ENCODE measurements at places on chromosomes 3 and 15. TPM values are rescaled to one million over a fixed set of nuclear protein-coding genes. Genes with fewer than 3 reads are reported as not detected.

C3orf85 gene
- not detected for total RNA-seq

MUSTN1 gene
- total RNA-seq = not detected

AMIGO3 gene
- total RNA-seq = 2.0 TPM

CDHR4 gene
- not detected for total RNA-seq

SEMA6D gene
- total RNA-seq = 0.35 TPM

TAGLN3 gene
- total RNA-seq = 17.9 TPM

C15orf62 gene
- 0.27 TPM for total RNA-seq

CHRM5 gene
- total RNA-seq = not detected

CCDC50 gene
- total RNA-seq = 131 TPM

TMEM108 gene
- 0.27 TPM for total RNA-seq

GRCh38 chr3:186053954-186054791 is 54.7 kb downstream of the ETV5 start:
- DNase-seq = peak; percentile 32

GRCh38 chr3:180913581-180914404 is 1.3 kb downstream of the FXR1 start:
- DNase-seq = no peak

- DNase-seq = no peak
Measured at GRCh38 chr15:45549541-45550220, 27.1 kb upstream of the SLC30A4 start.

GRCh38 chr3:139534992-139535879 is 4.3 kb downstream of the RBP1 start:
- DNase-seq = peak; percentile 26

GRCh38 chr15:92195241-92195640 is 198.4 kb upstream of the ST8SIA2 start:
- no peak for DNase-seq

- peak; percentile 94 for DNase-seq
Measured at GRCh38 chr15:50137330-50137761, 18.3 kb upstream of the ATP8B4 start.

- no peak for DNase-seq
Measured at GRCh38 chr3:150495149-150495548, 51.1 kb downstream of the SERP1 start.

DNA sequence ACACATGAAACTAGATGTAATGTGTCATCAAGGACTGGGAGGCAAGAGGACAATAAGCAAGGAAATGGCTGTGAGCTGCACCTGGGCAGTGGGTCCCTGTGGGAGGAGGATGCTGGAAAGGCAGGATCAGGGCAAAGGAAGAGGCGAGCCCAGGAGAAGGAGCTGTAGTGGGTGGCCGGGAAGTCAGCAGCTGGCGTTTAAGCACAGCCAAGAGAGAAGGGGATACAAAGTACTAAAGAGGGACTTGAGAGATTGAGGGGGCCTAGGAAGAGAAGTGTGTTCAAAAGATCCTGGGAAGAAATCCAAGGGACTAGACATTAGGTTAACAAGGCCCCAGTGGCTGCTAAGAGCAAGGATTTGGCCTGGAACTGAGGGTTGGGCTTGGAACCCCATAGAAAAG is 188.5 kb upstream of the SLC24A5 start:
- no peak for DNase-seq

- DNase-seq = peak; percentile 19
Measured at GRCh38 chr3:157336252-157337009, 100.2 kb upstream of the PTX3 start.

GRCh38 chr15:101579631-101580163 is 72.5 kb downstream of the TM2D3 start:
- DNase-seq = peak; percentile 90

DNA sequence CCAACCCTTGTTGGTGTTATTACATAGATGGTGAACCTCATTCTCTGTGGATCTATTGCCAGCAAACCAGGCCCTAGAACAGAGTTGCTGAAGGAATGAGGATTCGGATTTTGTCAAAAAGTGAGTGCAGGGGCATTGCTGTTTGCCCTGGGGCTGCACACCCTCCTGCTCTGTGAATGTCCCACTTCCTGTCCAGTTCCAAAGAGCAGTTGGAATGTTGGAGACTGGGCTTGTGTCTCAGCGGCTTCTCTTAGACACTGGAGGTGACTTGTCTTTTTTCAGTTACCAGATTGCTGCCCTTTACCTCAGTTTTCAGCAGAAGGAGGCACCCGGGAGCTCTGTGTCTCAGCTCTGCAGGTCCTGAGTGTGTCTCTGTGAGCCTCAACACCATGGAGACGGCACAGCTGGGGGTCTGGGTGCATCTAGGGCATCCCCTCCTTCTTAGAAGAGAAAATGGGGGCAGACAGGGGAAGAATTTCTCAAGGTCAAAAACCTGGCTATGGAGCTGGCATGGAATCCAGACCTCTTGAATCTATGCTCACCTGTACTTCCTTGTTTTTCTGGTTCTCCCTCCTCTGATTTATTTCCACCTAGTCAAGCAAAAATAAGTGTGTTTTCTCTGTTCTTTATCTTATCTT is 46.3 kb downstream of the LIMD1 start:
- DNase-seq = no peak

DNA sequence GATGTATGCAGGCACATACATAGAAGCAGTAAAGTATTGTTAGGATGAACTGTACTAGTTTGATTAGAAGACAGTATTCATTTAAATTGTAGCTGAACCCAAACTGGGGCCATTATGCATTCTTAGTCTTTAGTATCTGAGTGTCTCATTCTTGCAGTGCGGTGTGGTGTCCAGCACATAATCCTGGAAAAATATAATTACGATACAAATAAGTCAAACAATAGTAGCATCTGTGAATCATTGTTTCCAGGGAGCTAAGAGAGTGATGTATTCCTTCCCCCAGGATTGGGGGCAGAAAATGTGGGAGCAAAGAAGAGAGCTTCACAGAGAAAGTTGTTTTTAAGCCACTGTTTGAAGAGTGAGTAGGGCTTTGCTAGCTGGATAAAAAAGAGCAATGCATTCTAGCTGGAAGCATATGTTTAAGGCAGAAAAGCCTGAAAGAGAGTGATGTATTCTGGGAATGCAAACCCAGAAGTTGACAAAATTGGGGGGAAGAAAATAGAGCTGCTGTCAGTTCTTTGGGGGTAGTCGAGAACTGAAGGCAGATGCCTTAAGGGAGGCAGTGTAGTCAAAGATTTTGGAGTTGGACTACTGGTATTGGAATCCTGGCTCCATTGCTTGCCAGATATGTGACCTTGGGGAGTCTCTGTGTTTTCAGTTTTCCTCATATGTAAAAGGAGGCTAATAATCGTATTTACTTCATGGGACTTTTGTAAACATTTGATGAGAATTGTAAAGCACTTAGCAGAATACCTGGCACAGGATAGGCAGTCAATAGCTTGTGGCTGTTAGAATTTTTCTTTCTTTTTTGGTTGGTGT is 14.1 kb downstream of the SLMAP start:
- no peak for DNase-seq

- DNase-seq = no peak
Measured at GRCh38 chr15:28101201-28101600, 2.1 kb upstream of the OCA2 start.

GRCh38 chr3:154979331-154979730 is 100.8 kb upstream of the MME start:
- no peak for DNase-seq

DNA sequence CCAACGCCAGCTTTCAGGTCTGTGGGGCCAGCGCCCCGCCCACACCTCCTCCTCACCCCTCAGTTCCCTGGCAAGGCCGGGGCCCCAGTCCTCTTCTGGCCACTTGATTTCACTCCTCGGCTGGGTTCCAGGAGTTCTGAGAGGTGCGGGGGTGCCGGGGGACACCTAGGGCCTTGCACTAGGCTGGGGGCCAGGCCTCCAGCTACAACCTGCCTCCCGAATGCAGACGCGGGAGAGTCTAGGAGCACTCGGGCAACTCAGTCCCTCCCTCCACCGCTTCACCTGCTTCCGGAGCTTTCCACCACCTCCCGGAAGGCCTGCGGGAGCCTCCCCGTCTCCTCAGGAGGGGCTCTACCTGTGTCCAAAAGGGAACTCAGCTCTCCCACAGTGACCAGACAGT is 35.6 kb downstream of the TNK2 start:
- no peak for DNase-seq

DNA sequence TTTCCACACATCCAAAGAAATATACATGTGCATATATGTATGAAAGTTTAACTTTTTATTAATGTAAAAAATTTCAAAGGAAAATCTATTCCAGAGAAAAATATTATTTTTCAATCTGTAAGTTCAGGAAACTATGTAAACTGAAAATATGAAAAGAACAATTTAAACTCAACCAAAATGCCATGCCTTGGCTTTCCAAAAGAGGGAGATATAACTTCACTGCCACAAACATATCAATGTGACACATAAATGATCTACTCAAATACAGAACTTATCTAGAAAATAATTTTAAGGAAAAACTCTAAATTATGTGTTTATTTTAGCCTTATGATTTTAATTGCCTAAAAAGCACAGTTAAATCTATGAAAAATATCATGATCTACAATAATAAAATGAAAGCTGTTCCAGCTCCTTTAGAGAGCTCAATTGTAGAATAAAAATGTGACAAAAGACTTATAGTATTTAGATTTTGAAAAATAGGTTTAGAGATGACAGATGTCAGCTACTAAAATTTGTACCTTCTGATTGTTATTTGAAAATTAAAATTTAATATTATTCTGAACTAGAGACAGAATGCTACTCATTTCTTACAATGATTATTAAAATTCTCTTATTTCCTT is 94.8 kb downstream of the GBE1 start:
- peak; percentile 10 for DNase-seq

DNA sequence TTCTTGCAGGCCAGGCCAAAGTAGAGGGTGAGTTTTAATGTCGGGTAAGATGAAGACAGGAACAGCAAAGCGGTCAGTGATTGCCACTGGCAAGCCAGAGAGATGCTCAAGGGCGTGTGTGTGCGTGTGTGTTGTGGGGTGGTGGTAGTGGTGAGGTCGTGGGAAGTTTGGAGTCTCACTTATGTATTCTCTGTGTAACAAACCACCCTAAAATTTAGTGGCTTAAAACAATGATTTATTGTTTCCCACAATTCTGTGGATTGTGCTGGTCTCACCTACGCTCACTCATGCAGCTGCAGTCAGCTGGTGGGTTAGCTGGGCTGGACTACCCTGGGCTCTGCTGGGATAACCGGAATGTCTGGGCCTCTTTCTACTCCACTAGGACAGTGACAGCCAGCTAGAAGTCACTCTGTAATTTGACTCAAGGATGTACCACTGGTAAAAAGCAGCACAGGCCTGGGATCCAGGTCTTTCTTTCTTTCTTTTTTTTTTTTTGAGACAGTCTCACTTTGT is 50.9 kb upstream of the BHLHE40 start:
- no peak for DNase-seq

DNA sequence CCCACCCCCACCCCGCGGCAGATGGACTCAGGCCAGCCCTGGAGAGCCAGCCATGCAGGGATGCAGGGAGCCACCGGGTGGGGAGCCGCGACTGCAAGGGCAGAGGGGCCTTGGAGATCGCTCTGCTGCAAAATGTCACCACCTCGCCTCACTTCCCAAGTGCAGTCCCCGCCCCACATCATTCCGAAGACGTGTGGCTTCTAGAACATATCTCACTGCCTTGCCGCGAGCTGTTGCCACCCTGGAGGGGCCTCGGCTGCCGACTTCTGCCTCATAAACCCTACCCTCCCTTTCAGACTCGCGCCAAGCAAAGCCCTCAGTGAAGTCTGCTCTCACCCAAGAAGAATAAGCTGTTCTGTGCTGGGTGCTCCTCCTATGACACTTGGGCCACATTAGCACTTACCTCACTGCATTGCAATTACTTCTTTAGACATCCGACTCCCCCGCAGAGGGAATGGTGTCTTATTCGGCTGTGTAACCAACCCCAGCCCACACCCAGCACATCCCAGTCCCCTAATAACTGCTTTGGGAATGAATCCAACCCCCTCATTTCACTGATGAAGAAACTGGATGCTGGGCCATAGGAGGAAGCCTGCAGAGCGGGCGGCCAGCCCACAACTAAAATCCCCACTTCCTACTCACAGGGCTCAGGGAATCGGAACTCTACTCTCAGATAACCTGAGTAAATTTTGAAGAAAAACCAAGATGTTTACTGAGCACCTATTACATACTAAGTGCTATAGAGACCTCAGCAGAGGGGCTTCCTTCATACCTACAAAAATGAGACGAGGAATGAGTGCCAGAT is 8.6 kb downstream of the TLE3 start:
- no peak for DNase-seq

- no peak for DNase-seq
Measured at GRCh38 chr15:65115542-65115941, 542 bp upstream of the UBAP1L start.

GRCh38 chr3:15332405-15333098 is at the start of gene SH3BP5:
SH3BP5 (minus strand) TSS chr3:15332586; CDS start chr3:15332408, 178 bp downstream.
- DNase-seq = peak; percentile 68

DNA sequence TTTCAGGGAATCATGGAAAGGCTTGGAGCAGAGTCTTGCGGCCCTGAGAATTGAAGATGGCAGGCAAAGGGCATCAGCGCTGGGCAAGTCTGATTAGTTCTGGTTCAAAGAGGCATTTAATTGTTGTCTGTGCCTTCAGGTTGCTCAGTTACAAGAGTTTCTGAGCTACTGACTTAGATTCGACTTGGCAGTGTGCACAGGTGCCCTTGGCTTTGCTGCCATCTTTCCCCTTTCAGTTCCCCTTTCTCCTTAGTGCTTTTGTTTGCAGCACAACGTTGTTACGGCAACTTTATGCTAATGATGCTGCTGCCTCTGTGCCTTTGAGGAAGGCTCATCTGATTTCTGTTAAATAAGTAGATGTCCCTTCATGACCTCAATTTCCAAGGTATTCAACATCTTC is 12.5 kb downstream of the P2RY14 start:
- DNase-seq = no peak

GRCh38 chr15:50340416-50340815 is 14.6 kb downstream of the GABPB1 start:
- DNase-seq = no peak

DNA sequence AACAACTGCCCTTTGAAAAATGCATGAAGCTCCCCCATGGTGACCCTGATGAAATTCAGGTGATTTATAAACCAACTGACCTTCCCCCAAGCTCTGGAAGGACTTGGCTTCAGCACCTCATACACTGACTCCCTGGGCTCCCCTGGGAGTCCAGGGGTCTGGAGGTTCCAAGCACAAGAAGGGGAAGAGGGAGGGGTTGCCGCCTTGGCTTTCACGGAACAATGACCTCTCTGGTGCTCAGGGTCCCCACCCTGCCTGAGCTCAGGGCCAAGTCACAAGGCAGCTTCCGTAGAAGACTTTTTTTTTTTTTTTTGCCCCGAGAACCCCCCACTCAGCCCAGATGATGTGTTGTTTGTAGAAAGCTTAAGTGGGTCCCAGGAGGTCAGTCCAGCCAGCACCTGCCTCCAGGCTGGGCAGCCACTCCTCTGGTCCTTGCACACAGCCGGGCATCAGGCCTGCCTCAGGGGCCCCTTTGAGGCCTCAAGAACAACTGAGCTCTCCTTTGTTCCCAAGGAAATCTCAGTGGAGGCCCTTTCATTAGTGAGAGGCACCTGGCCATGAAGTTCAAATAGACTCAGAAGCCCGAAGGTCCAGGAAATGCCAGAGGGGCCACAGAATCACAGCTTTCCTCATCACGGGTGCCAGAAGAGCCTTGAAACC is 14.0 kb upstream of the ALAS1 start:
- DNase-seq = no peak

GRCh38 chr3:2793987-2794386 is 316.2 kb downstream of the IL5RA start:
- no peak for DNase-seq

Data from HT1080 (cell line).